Stimulated activated CD4-positive, alpha-beta T cell treated with anti-CD3 and anti-CD28 coated beads, Interleukin-4, amount 100 ng/mL, for 1 hour (primary cell): ENCODE measurements at places on chromosomes 6 and 20.

GRCh38 chr6:40210628-40211056, 276.4 kb upstream of the MOCS1 start:
- no peak for DNase-seq

DNA sequence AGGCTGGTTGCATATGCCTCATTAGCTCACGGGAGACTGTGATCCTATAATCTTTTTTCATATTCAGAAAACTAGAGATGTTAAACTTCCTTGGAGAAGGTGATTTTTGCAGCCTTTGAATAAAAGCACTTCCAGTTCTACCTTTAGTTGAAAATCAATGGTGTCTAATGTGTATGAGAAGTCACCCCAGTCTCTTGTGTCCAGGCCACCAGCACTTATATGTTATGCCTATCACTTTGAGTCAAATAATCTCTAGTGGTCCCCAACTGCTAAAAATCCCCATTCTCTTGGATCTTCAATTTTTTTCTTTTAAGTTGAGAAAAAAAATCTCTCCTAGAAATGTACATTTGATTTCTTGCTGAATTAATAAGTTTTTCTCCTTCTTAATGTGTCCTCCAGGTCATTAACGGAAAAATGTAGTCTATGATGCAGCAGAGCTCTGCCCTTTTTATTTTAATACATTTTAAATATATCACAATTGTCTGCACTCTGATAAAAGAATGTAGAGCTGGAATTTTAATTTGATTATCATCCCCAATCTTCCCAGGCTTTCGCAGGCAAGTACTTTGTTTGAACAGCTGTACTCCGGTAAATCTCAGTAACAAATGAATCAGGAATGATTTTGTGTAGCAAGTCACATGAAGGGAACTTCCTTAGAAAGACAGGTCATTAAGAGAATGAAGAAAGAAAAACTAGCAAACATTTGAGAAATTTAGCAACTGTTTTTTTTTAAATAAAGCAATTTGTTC, 147.0 kb downstream of the SOX4 start:
- DNase-seq, result no peak

DNA sequence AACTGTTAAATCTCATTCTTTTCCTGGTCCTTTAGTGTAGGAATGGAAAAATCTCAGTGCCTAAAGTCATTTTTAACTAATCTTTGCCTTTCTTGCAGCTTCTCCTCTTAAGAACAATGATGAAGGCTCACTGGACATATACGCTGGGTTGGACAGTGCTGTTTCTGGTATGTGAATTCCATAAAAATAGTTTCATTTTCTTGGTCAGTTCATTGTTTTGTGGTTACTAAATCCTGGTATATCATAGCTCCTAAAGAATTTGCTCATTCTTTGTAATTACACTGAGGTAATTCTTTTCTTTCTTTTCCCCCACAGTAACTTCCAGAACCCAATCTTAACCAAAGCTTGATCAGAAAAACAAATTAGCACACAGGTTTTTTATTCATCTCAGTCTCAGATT, 23.4 kb downstream of the CASP8AP2 start:
- no peak for DNase-seq

DNA sequence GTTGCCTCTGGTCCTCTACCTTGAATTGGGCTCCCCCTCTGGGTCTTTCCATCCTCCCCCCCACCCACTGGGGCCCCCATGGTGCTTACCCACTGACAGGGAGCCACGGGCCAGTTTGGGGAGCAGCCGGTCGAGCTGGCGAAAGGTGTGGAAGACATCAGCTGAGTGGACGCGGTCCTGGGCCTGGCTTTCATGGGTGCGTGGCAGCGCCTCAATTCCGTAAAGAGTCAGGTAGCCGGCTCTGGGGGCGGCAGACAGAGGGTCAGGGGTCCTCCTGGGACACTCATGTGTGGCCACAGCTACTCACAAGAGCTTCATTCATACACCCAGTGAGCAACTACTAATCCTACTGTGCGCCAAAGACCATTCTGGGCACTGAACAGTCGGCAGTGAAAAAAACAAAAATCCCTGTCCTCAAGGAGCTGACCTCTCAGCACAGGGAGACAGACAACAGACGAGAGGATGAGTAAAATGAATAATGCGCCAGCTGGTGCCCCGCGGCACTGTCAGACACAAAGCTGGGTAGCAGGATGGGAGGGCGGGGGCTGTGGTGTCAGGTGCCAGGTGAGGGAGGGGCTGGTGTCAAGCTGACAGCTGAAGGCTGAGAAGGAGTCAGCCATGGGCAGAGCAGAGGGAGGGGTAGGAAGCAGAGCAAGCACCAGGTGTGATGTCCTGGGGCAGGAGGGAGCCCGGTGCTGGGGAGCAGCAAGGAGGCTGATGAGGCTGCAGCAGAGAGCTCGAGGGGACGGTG, 28.3 kb downstream of the PTGIS start:
- no peak for DNase-seq

- DNase-seq, result peak; percentile 72
Measured at GRCh38 chr6:38493931-38494547, 145.7 kb downstream of the BTBD9 start.

DNA sequence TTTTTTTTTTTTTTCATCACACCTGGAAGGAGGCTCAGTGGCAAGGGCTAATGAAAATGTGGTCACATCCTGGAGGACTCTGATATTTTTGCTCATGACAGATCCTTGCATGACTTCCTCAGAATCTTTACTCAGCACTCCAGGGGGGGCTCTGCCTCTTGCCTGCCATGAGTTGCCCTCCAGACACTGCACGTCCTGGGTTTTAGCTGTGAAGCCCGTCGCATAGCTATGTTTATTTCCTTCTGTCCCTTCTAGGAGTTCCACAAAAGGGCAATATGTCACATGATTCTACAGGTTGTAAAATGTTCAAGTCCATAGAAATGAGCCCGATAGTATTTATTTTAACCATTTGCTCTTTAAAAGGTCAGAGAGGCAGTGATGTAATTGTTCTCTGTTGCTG, 18.2 kb downstream of the MAS1 start:
- no peak for DNase-seq

DNA sequence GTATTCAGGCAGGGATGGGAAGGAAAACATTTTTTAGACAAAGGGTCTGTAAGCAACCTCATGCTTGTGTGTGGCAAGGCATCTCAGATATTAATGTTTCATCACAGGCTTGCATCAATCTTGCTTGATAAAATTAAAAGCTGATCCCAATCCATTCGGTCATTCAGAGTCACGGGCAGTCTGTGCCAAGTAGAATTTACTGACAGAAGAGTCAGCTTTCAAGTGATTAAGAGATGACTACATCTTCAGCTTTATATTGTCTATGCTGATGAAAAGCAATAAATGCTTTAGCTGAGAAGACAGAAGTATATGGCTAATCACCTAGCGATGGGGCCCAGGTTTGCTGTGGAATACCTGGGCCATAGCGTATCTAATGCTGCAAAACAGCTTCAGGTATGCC, 3.5 kb downstream of the PLEKHG1 start:
- no peak for DNase-seq

GRCh38 chr6:161918109-161918531, 644.3 kb upstream of the AGPAT4 start:
- DNase-seq, result no peak

DNA sequence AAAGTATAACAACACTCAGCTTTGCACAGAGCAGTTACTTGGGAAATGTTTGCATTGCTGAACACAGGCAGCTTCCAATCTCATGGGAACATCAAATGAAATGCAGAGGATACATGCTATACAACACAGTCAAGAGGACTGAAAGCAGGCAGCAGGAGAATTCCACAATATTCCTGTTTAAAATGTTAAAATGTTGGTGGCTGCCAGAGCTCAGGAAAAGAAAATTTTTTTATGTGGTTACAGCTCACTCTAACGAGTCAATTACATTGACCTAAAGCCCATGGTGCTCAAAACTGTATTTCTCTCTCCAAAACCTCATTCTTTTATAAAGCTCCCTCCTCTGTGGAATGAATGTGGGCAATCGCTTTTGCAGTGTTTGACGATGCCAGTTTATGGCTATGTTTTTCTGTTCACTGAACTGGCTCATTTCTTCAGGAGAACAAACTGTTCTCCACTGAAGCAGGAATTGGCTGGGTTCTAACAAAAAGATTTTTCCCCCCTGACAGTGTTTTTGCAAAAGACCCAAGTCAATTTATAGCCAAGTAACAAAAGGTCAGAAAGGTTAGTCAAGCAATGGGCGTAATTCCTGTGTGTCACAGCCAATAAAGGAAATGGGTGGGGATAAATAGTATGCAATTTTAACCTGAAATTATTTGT, 69.0 kb downstream of the ZHX3 start:
- DNase-seq, result no peak

GRCh38 chr6:122718616-122719015, 60.9 kb upstream of the FABP7 start:
- DNase-seq, result no peak

- no peak for DNase-seq
Measured at GRCh38 chr6:50007819-50008218, 14.0 kb downstream of the DEFB110 start.

- no peak for DNase-seq
Measured at GRCh38 chr6:97102145-97102790, 177.7 kb downstream of the KLHL32 start.

DNA sequence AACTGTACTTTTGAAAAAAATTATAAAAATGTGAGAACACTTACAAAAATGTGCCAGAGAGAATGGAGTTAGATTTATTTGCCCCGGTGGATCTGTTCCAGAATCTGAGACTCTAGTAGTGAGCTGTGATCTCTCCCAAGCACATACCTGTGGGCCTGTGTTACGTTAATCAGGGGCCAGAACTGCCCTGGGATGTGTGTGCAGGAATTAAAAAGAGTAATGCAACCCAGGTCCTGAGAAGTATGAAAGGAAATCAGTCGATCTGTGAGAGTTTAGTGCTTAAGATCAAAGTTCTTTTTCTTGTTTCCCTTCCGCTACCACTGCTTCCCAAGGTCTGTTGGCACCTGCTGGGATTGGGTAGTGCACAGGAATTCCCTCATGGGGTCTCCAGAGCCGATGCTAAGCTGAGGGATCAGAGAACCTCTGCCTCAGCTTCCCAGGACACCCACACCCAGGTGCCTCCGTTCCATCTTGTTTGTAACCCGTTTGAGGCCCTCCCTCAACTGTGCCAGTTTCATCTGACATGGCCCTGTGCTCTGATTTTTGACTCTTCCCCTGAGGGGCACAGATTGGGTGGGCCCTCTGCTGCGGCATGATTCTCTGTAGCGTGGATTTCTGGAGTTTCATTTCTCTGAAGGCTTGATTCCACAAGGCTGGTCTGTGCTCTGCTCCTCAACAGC, 87.7 kb downstream of the RREB1 start:
- DNase-seq, result no peak

DNA sequence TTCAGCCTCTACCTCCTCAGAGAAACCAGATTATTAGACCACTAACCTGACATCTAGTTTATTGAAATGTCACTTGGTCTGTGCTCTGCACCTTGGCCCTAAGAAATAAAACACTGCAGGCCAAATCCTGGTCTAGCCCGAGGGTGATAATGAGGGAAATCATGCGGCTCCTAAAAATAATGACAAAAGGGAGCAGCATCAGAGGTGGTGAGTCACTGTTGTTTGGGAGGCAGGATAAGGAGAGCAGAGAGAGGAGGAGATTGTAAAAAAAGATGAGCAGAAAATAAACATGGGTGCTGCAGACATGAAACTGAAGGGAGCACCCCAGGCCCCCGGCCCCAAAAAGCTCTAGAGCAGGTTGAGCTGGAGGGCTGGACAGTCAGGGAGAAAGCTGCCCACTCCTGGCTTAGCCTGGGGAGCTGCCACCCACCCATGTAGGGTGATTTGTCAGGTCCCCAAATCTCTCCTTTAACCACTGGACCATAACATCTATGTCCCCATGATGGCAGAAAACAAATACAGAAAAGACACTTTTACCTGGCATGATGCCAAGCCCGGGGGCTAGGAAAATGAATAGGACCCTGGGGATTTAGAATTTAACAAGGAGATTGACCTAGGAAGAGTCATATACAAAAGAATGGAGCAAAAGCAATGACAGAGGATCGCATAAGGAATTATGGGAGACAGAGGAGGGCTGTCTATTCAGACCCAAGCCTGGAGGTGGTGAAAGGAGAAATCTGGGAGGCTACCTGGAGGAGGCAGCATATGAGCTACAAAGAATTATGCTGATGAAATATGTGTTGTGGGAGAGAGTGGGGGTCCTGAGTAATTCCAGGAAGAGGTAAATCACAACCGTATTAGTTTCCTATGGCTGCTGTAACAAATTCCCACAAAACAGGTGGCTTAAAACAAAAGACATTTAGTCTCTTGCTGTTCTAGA, 103.7 kb downstream of the SNAP25 start:
- DNase-seq, result no peak

- DNase-seq, result no peak
Measured at GRCh38 chr20:42204109-42204660, 586.0 kb upstream of the CHD6 start.

DNA sequence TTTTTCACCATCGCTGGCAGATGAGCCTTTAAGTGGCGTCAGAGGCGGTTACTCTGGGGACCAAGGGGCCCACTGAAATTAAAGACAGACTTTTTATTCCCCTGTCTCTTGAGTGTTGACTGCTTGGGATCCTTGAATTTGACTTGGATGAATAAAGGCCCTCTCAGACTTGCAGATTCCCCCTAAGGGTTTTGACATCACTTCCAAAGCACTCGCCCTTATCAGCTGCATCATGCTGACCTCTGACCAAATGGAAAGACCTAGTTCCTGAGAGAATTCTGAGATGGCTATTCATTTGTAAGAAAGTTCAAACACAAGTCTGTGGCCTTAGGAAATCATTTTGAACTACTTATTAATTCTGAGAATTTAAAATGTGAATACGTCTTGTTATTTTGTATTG, 13.5 kb upstream of the MOXD1 start:
- no peak for DNase-seq

DNA sequence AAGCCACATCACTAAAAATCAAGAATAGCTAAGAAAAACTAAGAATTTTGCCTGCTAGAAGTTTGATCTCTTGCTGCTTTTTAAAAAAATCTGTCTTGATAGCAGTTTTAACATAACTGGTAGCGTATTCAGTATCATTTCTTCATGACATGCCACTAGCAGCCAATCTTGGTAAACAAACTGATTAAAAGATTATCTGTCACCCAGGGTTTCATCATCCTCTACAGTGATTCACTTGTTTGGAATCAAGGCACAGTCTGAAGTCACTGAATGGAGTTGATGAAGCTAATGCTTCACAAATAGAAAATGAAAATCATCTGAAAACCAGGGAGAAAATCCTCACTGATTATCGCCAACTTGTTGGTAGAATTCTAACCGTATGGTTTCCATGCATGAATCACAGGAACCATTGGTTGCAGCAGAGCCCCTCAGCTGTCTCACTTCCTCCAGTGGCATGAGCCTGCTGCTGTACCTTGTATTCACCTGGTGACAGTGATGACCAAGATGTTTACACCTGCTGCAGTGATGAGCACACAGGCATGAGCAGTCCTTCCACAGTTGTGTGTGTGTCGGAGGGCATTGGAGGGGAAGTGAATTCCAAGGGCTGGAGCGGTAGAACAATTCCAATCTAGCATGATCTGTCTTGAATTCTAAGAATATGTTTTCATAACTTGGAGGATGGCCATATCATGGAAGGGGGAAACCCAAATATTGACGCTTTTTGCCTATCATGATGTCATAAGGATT, 275.0 kb downstream of the KHDC1L start:
- DNase-seq, result no peak

- DNase-seq, result no peak
Measured at GRCh38 chr6:47023573-47023972, 18.6 kb downstream of the ADGRF1 start.

GRCh38 chr6:149990661-149991471, 27.1 kb downstream of the ULBP1 start:
- peak; percentile 19 for DNase-seq

- no peak for DNase-seq
Measured at GRCh38 chr6:129786548-129786947, 74.6 kb downstream of the TMEM244 start.
